ENCODE measurements at places on chromosomes 3 and 15.

DNA sequence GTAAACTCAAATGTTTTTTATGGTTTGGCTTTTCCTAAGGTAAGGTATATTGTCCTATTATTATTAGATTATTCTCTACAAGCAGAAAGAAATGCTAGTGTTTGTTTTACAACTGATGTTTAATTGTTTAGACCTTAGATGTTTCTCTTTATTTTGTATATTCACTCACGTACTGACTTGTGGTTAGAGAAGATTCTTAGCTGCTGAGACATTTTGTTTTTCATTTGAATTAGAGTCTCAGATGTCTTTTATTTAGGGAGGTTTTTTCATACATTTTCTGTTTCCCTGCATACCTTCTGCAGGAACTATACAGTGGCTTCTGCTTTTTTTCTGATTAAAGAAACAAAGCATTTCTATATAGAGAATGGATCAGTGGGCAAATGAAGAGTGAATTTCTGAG is 110.9 kb downstream of the MYRIP start:
- no peak for DNase-seq

DNA sequence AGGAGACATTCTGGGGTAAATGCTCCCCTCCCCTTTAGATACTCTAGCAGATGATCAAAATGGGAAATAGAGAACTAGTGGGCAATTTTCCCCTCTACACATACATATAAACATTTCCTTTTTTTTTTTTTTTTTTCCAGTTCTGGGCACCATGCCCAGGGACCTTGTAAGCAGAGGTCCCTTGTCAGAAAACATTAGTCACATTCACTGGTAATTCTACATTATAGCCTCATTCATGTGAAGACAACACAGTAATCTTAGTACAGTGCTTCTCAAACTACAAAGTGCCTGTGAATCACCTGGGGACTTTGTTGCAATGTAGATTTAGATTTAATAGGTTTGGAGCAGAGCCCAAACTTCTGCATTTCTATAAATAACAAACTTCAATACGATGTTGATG is 60.1 kb upstream of the ACTC1 start:
- DNase-seq: no peak

DNA sequence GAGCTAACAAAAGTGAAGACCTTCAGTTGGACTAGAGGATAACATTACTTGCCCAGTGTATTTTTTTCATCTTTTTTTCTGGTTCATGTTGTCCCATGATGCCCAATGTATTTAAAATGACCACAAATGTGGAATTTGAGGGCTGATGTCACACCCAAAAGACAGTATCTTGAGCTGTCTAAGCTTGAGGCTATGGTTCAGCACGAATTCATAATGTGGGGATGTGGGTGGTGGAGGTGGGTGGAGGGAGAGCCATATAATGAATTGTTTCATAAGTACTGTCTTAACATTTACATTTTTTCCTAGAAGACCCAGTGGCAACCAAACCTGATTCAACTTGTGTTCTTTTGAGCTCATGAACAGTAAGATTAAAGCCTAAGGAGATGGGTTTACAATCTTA is 37.5 kb downstream of the CHAC1 start:
- peak; percentile 15 for DNase-seq

GRCh38 chr3:185677146-185677829 is 91.2 kb downstream of the SENP2 start:
- no peak for DNase-seq

DNA sequence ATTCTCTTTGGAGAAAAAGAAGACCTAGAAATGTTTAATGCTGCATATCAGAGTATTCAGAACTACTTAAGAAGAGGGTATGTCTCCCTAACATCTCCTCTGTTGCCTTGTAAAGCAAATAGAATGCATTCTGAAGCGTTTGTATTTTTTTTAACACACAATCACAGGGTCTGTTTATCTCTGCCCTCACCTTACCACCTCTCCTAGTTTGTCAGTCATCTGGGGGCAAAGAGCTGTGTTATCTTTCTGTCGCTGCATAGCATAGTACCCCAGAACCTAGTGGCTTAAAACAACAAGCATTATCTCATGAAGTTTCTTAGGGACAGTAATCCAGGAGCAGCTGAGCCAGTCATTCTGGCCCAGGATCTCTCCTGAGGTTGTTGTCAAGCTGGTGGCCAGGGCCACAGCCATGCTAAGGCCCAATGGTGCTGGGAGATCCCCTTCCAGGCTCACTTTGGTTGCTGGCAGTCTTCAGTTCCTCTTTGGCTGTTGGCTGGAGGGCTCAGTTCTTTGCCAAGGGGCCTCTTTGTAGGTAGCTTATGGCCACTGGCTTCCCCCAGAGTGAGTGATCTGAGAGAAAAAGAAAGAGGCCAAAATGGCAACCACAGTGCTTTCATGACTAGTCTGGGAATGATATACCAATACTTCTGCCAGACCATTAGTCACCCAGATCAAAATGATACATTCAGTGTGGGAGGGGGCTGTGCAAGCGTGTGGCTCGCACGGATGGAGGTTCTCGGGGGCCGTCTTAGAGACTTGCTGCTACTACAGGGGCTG is 17.8 kb downstream of the EDEM1 start:
- DNase-seq: peak; percentile 73

GRCh38 chr15:95718441-95718840 is 612.1 kb upstream of the NR2F2 start:
- no peak for DNase-seq

DNA sequence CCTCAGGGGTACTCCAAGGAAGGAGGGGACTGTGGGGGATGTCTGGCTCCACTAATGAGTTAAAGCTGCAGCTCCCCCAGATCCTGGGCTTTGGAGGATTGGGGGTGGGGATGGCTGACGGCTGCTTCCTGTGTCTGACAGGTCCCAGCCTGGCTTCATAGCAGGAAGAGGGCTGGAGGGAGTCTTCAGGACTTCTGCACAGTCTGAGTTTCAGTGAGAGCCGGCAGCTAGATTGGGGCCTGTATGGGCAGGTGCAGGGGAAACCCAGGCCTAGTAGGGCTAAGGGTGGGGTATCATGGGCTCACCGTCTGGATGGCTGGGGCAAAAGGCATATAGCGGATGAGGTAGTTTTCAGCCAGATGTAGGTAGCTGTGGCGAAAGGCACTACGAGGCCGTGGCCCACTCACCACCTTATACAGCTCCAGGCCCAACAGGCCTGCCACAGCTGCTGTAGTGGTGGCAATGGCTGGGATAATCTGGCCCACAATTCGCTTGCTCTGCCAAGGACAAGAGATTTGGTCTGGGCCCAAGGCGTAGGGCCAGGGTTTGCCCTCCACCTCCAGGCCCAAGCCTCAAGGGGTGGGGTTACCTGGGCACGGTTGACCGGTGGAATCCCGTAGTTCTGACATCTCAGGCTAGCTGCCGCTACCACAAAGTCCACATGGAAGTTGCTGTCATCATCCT is 4.5 kb downstream of the INKA1 start:
- DNase-seq: no peak

DNA sequence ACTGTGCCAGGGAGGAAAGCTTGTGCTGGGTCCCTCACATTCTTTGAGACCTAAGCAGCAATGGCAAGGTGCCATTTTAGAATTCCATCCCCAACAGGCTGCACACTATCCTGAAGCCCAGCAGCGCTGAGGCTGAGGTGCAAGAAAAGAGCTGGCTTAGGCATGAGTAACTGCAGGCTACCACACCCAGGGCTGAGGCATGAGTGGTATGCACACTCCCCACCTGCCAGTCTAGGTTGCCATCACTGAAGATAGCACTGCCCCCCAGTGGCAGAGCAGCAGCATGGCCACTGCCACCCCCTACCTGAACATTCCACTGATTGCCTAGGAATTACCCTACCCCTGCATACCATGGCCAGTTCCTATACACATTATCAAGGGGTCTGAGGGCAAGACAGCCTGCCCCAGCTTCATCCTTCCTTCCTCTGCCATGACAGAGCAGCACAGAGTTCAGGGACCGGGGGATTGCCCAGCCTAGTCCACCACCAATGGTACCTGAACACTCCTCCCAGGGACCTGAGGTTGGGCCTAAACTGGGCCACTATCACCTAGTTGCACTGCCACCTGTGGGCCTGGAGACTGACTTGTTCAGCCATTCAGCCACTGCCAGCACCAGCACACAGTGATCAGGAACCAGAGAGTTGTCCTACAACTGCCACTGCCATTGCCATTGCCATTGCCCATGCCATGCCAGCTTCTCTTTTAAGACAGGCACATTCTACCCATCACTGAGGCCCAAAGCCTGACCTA is 129.8 kb downstream of the SATB1 start:
- peak; percentile 59 for DNase-seq

- DNase-seq: no peak
Measured at GRCh38 chr3:162764808-162765071, 1268.1 kb downstream of the OTOL1 start.

GRCh38 chr3:160941885-160942494 is 163.2 kb downstream of the B3GALNT1 start:
- DNase-seq: peak; percentile 80

- peak; percentile 4 for DNase-seq
Measured at GRCh38 chr15:24955531-24955921, 739 bp downstream of the SNRPN start.

GRCh38 chr3:10693457-10693856 is 122.6 kb upstream of the SLC6A11 start:
- no peak for DNase-seq

All from activated CD4-positive, alpha-beta T cell treated with anti-CD3 and anti-CD28 coated beads for 48 hours (primary cell).